ENCODE measurements at places on chromosomes 13 and 19. TPM values are rescaled to one million over a fixed set of nuclear protein-coding genes. Genes with fewer than 3 reads are reported as not detected.

Gene ERICH4
- total RNA-seq = 0.09 TPM

Gene TMEM145
- not detected for total RNA-seq

Gene ZNF419
- 11.0 TPM for total RNA-seq

Gene NR2F6
- total RNA-seq = 37.6 TPM

Gene SYDE1
- total RNA-seq = 12.2 TPM

Gene DHDH
- 0.14 TPM for total RNA-seq

Gene PPFIA3
- 1.4 TPM for total RNA-seq

Gene DLEU7
- under 0.01 TPM for total RNA-seq

Gene FUT3
- total RNA-seq = not detected

Gene FAAP24
- total RNA-seq = 0.92 TPM

Gene FFAR1
- not detected for total RNA-seq

Gene ZSWIM9
- 1.4 TPM for total RNA-seq

Gene ZNF844
- total RNA-seq = 9.2 TPM

Gene PLVAP
- total RNA-seq = not detected

Gene GYS1
- total RNA-seq = 45.9 TPM
